Stomach (tissue), 19 donors: ENCODE measurements at places on chromosomes 16 and 17. TPM values are rescaled to one million over a fixed set of nuclear protein-coding genes. Genes with fewer than 3 reads are reported as not detected.

The ZNF598 gene
- 21.4 TPM for polyA plus RNA-seq

The KRTAP17-1 gene
- not detected for polyA plus RNA-seq

The CCL23 gene
- not detected for polyA plus RNA-seq

The TBC1D3C gene
- polyA plus RNA-seq: not detected

The TSNAXIP1 gene
- 0.46 TPM for polyA plus RNA-seq

The COX4I1 gene
- polyA plus RNA-seq: 1,255 TPM

The EVPL gene
- polyA plus RNA-seq: 105 TPM

The DPEP2NB gene
- polyA plus RNA-seq: not detected

The UNC45B gene
- polyA plus RNA-seq: 0.15 TPM

The NPIPB13 gene
- polyA plus RNA-seq: 1.7 TPM

The IRX5 gene
- polyA plus RNA-seq: 0.75 TPM

The TEX19 gene
- polyA plus RNA-seq: not detected

The RNPS1 gene
- 80.9 TPM for polyA plus RNA-seq

The SPN gene
- 0.75 TPM for polyA plus RNA-seq

The CES1 gene
- 28.9 TPM for polyA plus RNA-seq

The PEX12 gene
- 1.4 TPM for polyA plus RNA-seq

The GHDC gene
- polyA plus RNA-seq: 14.5 TPM

The C17orf100 gene
- polyA plus RNA-seq: 1.7 TPM

The ASPA gene
- 2.2 TPM for polyA plus RNA-seq

The SLC2A4 gene
- 15.9 TPM for polyA plus RNA-seq

The KRT25 gene
- polyA plus RNA-seq: not detected

The BRD7 gene
- polyA plus RNA-seq: 35.0 TPM
